ENCODE measurements at places on chromosomes 12 and 14.

- DNase-seq = no peak
Measured at GRCh38 chr14:77053046-77053841, 24.7 kb upstream of the IRF2BPL start.

GRCh38 chr14:91009501-91010152 lies 50.8 kb downstream of the RPS6KA5 start:
- DNase-seq = peak; percentile 86

GRCh38 chr12:112842441-112842840 lies 50.9 kb downstream of the RPH3A start:
- DNase-seq = no peak

- DNase-seq = no peak
Measured at GRCh38 chr12:126950266-126950665, 1316.7 kb upstream of the TMEM132C start.

- DNase-seq = peak; percentile 20
Measured at GRCh38 chr12:118391424-118391823, 15.1 kb downstream of the SUDS3 start.

GRCh38 chr12:92550661-92551060 lies 152.1 kb upstream of the PLEKHG7 start:
- no peak for DNase-seq

GRCh38 chr14:65252482-65253255 lies 150.4 kb upstream of the MAX start:
- DNase-seq = no peak

Data from pons (tissue), 1 donor.